Stimulated activated CD4-positive, alpha-beta T cell treated with anti-CD3 and anti-CD28 coated beads, Interleukin-1b, Interleukin-23, amount 100 ng/mL, for 4 hours (primary cell): ENCODE measurements at places on chromosomes 3 and 15.

DNA sequence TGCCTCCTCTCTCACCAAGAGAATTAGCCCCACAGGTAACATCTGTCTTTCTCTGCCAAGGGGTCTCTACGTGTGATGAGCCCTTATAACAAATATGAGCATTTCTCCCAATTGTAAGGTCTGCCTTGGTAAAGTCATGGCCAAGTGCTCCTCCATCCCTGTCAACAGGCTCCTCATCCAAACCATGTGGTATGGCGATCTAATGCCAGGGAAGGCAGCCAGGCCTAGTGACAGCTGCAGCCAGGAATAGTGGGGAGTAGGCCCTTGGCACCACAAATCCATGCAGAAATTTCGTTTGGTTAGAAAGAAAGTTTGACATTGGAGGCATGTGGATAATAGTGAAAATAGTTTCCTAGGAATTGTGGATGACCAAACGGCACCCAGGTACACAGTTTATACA lies 4.7 kb upstream of the LRTM1 start:
- no peak for DNase-seq

DNA sequence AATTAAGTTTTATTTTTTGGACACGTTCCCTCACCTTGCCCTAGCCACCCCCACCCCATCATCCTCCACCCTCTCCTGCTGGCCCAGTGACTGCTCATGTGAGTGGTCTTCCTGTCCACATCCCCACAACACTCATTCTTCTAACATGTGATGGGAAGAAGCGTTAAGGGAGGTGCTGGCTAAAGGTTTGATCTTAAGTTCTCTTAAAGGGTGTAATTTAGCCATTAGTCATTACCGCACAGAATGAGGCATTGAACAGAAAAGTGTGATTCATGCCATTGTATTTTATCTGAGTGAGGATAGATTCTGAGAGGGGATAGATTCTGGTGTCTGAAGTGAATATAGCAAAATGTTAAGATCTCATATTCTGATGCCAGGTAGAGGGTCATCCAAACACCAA lies 272.9 kb upstream of the TPM1 start:
- no peak for DNase-seq

DNA sequence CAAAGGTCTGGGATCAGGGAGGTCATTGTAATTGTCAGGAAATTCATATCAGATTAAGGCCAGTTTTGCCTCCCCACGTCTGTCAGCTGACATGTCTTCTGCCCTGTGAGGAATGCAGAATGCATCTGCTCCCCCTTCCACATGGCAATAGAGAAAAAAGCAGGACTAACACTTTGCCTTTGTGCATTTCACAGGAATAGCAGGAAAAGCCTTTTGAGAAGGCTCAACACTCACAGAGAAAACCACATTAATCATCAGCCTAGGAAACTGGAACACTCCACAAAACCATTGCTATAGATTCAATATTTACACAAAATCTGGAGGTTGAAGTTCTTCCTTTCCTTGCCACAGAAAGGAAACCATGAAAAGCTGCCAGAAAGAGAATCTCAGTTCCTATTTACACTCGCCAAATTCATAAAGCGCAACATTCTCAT lies 165.2 kb upstream of the HES1 start:
- DNase-seq = no peak

GRCh38 chr3:106176734-106177133 lies 307.9 kb upstream of the CBLB start:
- DNase-seq = peak; percentile 48

DNA sequence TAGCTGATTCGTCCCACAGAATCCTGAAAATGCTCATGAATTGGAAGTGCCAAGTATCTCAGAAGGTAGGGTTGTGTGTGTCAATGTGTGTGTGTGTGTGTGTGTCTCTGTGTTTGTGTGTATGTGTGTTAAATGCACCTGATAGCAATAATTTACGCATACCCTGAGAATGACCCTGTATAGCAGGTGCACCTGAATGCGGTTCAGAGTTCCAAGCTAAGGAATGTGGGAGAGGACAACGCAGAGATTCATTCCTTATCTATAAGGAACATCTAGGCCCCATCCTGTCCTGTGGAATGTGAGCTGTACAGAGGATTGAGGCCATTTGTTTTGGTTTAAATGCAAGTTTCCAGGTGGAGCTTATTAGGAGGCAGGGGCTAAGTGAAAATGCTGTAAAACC lies 49.1 kb upstream of the NEDD4 start:
- DNase-seq = no peak
